ENCODE measurements at places on chromosomes 6 and 20.

DNA sequence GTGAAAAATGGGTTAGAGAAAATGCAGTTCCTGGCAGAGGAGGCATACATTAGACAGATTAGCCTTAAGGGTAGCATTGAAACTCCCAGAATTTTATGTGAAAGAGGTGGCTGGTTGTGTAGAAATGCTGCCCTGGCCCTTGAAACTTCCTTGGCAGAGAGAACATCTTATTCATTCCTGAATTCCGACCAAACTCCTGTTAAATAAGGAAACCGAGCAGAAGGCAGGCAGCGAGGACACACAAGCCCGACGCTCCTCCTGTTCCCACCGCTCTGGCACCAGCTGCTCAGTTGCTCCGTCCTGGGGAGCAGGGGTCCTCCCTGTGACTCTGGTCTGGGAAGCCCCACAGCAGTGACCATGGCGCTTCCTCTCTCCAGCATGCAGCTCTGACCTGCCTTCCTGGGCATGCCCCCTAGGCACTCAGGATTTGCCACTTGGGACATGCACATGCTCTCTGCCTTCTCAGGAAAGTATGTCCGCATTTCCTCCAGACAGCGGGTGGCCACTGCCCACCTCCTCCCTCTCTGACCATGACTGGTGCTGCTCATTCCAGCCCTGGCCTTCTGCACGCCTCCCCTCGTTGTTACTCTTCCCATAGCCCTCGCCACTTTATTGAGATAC, 35.2 kb upstream of the CLDN20 start:
- no peak for DNase-seq

GRCh38 chr6:121971931-121972335, 427.5 kb upstream of the HSF2 start:
- no peak for DNase-seq

DNA sequence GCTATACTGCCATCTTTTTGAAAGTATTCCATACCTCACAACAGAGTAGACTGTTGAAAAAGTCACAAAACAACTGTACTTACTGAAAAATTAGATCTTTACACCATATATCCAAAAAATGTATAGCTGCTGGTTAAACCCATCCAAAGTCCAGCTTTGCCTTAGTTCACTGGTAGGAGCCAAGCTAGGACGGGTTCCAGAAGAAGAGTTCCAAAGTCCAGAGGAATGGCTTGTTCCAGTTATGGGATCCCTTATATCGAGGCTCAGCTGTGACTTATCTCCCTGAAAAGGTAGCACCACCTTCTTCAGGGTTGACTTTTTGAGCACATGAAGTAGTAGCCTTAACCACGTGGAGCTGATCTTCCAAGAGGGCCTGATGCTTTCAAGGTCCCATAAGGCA, 236.3 kb upstream of the FLRT3 start:
- no peak for DNase-seq

GRCh38 chr6:143724876-143725275, 47.1 kb downstream of the PHACTR2 start:
- DNase-seq = no peak

DNA sequence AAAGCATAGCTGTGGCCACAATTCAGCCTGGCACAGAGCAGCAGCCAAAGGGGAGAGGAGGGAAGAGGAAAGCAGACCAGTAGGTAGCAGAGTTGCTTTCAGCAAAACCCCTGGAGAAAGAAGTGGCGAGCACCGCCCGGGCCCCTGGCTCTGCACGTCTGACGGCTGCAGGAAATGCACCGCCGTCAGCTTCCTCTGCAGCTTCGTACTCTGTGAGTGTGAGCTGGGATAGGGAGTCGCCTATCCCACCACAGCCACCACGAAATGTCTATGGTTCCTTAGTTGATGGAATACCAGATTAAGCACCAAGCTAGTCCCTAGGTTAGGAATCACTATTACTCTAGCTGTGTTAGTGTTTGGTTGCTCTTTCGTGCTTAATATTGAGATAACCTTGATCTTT, 79.9 kb upstream of the NAA20 start:
- no peak for DNase-seq

- no peak for DNase-seq
Measured at GRCh38 chr6:106079961-106080762, 6.0 kb upstream of the PRDM1 start.
